ENCODE measurements at places on chromosomes 1 and 21.
A peak's percentile ranks its signal among the peaks of the same experiment; 100 is the strongest.

GRCh38 chr1:98049370-98050135 is 128.7 kb upstream of the DPYD start:
- peak; percentile 53 for DNase-seq

DNA sequence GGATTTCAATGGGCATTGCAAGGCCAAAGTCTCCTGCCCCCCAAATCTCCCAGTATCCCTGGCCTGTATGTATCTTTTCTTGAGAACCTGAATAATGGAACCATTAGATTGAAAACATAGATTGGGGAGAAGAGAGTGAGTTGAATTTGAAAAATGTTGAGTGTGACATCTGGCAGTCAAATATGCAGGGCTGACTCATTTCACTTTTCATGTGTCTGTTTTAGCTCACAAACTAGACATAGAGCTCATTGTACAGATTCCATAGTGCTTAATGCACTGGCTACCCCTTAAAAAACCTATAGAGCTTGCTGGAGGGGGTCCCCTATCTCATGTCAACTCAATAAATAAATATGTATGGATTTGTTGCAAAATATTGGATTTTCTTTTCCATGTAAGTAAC is 30.8 kb downstream of the DDR2 start:
- no peak for DNase-seq

DNA sequence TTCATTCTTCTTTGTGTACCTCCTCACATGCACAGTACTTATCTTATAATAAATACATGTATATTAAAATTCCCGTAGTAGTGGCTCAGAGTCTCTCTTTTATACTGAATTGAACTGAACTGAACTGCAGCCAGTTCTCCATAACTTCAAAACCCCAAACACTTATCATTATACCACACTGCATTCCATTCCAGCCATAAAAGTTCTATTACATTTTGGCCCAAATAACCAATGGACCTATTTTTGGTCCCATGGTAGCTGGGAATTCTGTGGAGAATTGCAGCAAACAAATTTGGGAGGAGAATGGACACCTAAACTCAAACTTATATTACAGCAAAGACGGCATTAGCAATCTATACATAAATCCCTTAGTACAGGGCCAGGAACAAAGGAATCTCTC is 86.6 kb upstream of the C1orf87 start:
- DNase-seq, result peak; percentile 49

DNA sequence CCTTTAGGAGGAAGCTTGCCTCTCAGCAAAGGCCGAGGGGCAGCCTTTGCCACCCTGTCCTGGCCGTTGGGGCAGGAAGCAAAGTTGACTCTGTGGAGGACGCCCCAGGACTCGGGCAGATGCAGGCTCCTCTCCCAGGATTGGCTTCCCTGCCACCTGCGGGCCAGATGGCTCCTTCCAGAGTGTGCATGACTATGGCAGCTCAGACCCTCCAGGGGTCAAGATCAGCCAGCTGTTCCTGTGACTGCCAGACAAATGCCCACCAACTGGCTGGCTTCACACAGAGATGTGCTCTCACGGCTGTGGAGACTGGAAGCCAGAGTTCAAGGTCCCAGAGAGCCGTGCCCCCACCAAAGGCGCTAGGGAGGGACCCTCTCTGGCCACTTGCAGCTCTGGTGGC is 87.0 kb upstream of the VAMP3 start:
- no peak for DNase-seq

DNA sequence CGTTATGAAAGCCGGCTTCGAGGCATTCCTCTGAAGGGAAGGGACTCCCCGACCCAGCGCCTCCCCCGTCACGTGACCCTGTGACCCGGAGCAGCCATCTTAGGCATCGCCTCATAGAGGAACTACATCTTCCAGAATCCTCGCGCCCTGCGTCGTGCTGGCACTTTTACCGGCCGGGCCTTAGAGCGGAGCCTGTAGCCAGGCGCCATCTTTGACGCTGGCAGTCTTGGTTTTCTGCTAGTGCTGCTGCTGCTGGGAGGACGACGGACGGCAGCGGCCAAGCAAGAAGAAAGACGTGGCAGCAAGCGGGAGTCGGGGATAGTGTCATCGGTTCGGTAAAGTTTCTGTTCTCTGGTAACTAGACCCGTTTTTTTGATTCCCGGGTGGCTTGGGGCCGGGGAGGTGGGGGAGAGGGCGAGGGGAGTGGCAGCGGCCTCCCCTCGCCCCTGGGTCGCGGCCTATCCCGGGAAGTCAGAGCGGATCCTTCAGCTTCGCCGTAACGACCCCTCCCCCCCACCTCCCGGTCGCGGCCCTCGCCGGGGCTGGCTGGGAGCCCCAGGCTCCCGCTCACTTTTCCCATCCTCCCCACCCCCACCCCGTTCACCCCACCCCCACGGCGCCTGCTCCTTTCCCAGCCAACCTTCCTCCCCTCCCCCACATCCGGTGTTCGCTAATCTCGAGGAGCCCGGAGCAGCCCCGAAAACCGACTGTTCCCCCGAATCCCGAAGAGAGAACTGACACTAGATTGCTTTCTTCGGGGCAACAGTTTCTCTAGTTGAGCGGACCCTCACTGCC is at the start of the genes ZBED6 and ZC3H11A:
ZBED6 (plus strand) TSS at position 183 of the 795 bp plus-strand sequence. CDS start 1,900 bp downstream, outside the sequence.
ZC3H11A (plus strand) TSS at position 183 of the 795 bp plus-strand sequence. CDS start 21,448 bp downstream, outside the sequence.
- DNase-seq, result peak; percentile 98

- DNase-seq, result no peak
Observed at GRCh38 chr1:84912726-84913554, 19.9 kb upstream of the LPAR3 start.

GRCh38 chr1:156119503-156120209 is 5.1 kb downstream of the LMNA start:
- no peak for DNase-seq

- DNase-seq, result no peak
Observed at GRCh38 chr1:115211071-115211745, 121.9 kb upstream of the TSPAN2 start.

- peak; percentile 47 for DNase-seq
Observed at GRCh38 chr21:34915364-34915841, 133.7 kb downstream of the RUNX1 start.

DNA sequence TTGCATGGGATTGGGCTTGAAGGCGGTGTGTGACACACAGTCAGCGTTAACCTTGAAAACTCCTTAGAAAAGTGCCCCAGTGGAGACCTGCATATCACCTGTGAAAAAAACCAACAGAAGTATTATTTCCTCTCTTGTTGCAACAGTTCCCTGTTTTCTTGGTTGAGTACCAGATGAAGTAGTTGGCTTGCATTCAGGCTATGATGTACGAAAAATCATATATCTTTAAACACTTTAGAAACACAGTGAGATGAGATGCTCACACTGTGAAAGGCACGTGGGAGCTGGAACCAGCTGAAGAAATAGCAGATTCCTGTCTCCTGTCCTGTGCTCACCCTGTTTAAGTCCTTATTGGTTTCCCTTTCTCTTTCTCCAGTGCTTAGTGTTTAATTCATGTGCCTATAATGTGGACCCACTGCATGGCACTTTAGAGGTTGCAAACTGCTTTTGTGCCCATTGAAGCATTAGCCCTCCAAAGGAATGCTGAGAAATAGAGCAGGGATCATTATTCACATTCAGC is 2.8 kb downstream of the CAMK1G start:
- DNase-seq, result no peak

- peak; percentile 56 for DNase-seq
Observed at GRCh38 chr1:2529784-2530512, at the start of gene HES5. Gene HES5, minus strand, starts transcription at chr1:2530263. Its CDS starts 99 bp downstream, at chr1:2530164.

- peak; percentile 70 for DNase-seq
Observed at GRCh38 chr21:33668180-33668579, 25.9 kb downstream of the ITSN1 start.

GRCh38 chr21:38236232-38236631 is 20.6 kb upstream of the KCNJ15 start:
- DNase-seq, result peak; percentile 19

- peak; percentile 90 for DNase-seq
Observed at GRCh38 chr1:31703431-31704270, at the start of gene COL16A1. Gene COL16A1, minus strand, starts transcription at chr1:31704017. Its CDS starts 1,824 bp downstream, at chr1:31702193.

DNA sequence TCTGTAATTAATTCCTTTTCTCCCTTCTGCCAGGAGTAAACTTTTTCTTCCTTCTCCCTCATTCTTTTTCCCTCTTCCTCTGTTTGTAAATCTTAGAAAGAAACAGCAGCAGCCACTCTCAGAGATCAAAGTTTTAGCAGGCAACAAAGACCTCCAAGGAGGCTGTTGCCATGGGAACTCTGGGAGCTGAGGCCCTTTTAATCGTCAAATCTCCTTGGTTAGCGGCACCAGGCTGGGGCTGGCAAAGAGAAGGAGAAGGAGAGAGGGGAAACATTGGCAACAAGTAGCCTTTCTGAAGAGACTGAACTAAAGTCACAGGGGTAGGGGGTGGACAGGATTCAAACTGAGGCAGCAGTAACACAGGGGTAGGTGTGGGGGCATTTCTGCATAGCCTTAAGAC is 25.2 kb downstream of the ILDR2 start:
- DNase-seq, result no peak

- DNase-seq, result peak; percentile 74
Observed at GRCh38 chr1:212699625-212700222, at the start of gene BATF3. Gene BATF3, minus strand, starts transcription at chr1:212699840. Its CDS starts 78 bp downstream, at chr1:212699762.

- no peak for DNase-seq
Observed at GRCh38 chr1:81197591-81197990, 603.1 kb upstream of the ADGRL2 start.

GRCh38 chr1:37764414-37764825 is 500 bp downstream of the EPHA10 start:
- peak; percentile 84 for DNase-seq

GRCh38 chr1:5850503-5850902 is 141.7 kb downstream of the NPHP4 start:
- DNase-seq, result no peak

GRCh38 chr21:43195121-43196021 is 26.6 kb downstream of the CRYAA start:
- no peak for DNase-seq

DNA sequence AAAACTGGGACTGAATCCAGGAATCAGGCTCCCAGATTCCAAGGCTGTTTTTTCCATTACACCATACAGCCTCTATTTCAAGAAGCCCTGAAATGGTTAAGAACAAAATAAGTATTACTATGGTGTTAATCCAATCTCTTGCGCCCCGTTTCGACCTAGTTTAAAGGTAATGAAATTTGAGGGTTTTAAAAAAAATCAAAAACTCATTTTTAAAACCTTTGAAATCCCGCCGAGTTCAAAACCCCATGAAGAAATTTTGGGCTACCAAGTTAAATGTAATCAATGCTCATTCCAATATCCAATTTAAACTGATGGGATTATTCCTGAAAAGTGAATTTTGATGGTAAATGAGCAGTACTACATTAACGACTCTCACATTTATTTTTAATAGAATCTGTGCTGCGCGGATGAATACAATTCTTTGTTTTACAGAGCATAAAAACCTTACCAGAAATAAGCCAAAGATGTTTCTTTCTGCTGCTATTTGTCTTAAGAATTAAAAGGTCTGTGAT is 767 bp upstream of the EGLN1 start:
- DNase-seq, result no peak

GRCh38 chr1:8541961-8542521 is 224.1 kb downstream of the SLC45A1 start:
- DNase-seq, result no peak
